Left hindlimb (tissue), 1 donor: ENCODE measurements at places on chromosomes 11 and 22.

GRCh38 chr11:1921574-1922141 is 2.2 kb downstream of the TNNT3 start:
- peak; percentile 88 for DNase-seq

- DNase-seq = no peak
These were observed 8.6 kb downstream of the OR6M1 start for GRCh38 chr11:123797541-123797940.

GRCh38 chr22:27674261-27674923 is 127.2 kb downstream of the MN1 start:
- DNase-seq = no peak

- DNase-seq = no peak
These were observed 113.7 kb downstream of the ETS1 start for GRCh38 chr11:128473636-128474035.

GRCh38 chr11:19669511-19669910 is 43.1 kb upstream of the NAV2 start:
- no peak for DNase-seq

DNA sequence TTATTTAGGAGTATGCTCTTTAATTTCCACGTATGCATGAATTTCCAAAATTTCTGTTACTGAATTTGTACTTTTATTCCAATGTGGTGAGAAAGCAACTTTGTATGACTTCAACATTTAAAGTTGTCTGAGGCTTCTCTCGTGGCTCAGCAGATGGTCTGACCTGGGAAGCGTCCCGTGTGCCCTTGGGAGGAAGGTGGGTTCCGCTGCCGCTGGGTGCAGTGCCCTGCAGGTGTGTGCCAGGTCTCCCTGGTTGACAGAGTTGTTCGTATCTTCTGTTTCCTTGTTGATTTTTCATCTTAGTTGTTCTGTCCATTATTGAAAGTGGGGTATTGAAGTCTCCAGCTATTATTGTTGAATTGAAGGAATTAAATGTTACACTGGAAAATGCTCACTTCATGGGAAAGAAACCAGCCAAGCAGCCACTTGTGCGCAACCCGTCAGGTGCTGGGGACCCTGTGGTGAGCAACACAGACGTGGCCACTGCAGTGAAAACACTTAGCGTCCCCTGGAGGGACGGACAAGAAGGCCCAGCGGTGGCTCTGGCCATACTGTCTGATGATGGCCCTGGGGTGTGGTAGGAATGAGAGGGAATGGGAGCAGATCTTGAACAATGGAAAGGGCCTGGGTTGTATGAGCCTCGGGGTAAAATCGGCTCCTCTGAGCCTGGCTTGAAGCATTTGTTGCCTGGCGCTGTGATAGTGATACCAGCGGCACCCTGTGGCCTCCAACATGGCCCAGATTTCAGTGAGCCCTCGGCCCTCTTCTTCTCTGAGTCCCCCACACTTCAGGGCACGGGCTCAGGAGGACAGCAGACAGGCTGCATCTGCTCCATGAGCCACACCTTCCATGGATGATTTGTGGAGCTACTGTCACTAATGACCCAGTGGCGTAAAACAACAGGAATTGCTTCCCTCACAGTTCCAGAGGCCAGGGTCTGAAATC is 31.5 kb upstream of the KRTAP5-7 start:
- peak; percentile 7 for DNase-seq

DNA sequence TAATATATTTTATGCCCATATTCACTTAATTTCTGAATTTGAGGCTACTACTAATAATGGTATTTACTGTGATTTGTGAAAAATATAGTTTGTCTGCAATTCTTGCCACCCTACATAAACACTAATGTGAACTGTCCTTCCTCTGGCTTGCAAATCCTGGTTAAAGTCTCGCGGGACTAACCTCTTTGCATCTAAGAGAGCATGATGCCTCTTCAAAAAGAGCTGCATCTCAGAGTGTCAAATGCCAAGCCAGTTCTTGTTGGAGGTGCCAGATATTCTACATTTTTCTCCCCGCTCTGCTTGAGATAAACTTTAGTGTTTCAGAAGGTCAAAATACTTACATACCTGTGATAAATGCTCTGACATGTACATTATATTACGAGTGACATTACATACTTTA is 2.1 kb downstream of the ARHGAP42 start:
- DNase-seq = no peak

DNA sequence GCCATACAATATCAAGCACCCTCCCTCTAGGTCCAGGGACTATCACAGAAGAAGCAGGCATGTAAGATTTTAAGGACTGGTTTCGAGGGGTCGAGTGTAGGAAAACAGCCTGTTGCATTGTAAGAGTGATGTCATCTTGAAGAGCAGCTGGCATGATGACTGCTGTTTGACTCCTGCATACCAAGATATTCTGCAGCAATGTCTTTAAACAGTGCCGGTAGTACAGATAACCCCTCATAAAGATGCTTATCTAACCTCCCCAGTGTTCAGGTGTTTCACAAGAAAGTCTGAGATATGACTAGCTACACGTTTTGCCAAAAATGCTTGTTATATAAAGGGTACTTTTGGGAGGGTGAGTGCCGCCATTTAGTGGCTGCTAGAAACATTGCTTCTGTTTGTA is 12.0 kb downstream of the FAM111A start:
- DNase-seq = no peak

GRCh38 chr11:1691878-1692707 is 4.9 kb upstream of the KRTAP5-6 start:
- no peak for DNase-seq

DNA sequence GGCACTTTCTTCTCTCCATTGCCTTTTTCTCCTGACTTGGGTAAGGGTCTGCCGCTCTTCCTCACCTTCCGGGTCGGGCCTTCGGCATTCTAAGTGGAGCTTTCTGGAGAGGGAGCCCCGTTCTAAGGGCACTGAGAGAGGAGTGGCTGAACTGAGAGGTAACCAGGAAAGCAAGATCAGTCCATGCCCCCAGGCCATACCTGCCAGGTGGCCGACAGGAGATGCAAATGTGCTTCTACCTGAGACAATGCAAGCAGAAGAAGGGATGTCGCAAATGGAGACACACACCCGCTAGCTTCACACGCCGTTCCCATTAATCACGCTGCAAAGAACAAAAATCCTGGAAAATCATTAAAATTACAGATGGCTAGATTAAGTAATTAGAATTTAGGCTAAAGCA is 156.4 kb upstream of the TBCEL start:
- no peak for DNase-seq

DNA sequence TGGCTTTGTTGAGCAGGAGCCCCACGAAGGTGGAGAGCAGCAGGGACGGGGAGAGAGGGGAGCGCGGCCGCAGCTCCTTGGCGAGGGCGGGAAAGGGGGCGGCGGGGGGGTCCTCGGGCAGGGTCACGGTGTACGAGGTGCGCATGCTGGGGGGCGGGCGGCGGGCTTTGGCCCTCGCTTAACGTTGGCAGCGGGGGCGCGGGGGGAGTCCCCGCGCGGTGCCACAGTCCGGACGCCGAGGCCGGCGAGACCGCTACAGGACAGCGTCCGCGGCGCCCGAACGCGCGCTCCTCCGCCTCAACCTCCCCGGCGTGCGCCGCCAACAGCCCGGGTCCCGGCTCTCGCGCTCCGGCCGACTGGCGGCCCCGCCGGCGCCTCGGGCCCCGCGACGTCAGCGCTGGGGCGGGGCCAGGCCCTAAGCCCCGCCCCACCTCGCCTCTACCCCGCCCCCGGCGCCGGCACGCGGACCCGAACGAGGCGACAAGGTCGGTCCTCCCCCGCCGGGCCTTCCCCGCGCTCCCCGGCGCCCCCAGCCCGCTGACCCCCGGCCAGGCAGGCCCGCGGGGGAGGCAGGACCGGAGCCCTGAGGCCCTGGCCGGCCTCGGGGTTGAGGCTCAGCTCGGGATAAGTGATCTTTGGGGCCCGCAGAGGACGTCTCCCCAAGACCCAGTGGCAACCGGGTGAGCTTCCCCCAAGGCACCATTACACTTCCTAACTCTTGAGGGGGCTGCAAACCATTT is 17.5 kb downstream of the USP2 start:
- DNase-seq = no peak

GRCh38 chr11:67400942-67401494 is 640 bp downstream of the PPP1CA start:
- DNase-seq = no peak

GRCh38 chr11:95715777-95716241 is 73.8 kb downstream of the FAM76B start:
- DNase-seq = no peak

DNA sequence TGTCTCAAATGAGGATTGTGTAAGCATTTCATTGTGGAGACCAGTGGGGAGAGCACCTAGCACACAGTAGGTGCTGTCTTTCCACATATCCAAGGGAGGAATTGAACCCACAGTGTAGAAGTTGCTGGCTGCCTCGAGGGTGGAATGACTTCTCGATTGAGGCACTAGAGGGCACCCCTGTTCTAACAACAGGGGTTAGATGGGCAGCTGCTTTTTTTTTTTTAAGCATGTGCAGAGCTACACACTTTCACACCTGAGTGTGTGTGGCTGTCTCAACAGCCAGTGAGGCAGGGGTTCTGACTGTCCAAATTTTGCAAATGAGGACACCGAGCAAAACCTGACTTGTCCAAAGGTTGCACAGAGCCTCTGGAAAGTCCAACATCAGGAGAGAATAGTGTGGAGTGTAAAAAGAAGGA is 118.2 kb upstream of the CRYBB3 start:
- DNase-seq = no peak

DNA sequence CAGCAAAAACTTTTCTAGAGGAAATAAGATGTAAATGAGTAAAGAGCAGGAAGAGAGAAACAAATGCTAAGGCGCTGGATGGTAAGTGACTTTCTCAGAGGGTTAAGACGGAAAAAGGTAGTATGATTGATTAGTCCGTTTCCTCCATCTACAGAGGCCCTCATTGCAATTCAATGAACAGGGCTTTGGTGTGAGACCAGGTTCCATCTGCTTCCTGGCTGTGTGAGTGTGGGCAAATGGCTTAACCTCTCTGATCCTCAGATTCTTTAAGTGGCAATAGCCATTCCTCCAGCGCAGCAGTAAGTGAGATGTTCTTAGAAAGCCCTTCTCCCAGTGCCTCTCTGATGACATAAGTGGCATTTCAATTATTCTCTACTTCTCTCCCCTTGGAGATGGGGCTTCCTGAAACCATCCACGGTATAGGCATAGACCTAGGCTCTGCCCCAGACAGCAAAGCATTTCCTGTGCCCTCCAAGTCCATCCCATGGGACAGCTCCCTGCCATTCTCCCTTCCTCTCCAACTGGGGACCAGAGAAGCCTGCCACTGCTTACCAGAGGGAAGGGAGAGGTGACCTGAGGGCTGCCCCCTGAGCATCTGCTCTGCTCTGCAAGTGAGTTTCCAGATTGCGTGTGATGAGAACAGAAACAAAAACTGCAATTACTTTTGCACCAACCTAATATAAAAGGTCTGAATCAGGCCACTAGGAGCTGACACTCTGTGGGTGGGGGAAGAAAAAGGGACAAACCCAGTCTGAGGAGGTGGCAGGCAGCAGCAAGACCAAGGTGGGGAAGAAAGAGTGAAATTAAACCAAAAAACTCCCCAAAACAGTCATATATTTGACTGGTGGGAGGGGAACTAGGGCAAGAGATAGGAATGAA is 12.7 kb upstream of the CD44 start:
- DNase-seq = no peak

GRCh38 chr11:128214263-128214662 is 373.1 kb downstream of the ETS1 start:
- no peak for DNase-seq

GRCh38 chr11:93249459-93250220 is 51.8 kb upstream of the SLC36A4 start:
- DNase-seq = no peak

DNA sequence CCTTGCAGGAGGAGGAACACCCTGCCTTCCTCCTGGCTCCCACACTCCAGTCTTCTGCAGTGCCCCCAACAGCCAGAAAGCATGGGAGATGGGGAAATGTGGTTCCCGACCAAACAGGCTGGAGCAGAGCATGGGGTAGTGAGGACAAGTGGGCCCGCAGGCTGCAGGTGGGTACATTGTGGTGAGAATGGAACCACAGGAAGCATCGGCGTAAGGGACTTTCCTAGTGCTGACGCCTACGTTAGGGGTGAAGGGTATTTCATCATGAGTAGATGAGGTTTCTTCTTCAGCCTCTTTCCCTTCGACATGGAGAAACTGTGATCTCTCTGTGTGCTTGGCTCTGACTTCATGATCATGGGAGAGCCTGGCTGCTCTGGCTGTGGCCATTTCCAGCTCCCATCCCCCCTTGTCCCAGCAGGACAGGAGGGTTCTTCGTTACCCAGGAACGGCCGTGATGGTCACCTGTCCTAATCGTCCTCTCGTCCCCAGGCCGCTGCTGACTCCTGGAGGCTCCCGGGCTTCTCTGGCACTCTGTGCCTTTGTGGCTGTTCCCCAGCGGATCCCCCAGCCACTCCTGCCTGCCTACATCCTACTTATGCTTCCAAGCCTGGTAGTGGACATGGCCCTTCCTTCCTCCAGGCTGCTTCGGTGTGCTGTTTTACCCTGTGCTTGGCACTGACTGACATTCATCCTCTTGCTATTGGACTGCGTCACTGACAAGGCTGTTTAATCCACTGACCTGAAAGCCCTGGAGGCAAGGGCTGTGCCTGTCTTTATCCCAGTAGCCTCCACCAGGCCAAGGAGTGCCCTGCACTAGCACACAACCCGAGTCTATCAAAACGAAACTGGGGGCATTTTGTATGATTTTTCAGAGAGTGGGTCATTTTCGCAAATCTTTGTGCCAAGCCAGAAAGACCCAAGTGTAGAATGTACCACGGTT is 65.2 kb upstream of the CECR2 start:
- no peak for DNase-seq

- DNase-seq = no peak
These were observed 8.8 kb downstream of the TTC38 start for GRCh38 chr22:46276563-46276962.

- DNase-seq = no peak
These were observed 46.1 kb upstream of the JAM3 start for GRCh38 chr11:134022748-134023147.

DNA sequence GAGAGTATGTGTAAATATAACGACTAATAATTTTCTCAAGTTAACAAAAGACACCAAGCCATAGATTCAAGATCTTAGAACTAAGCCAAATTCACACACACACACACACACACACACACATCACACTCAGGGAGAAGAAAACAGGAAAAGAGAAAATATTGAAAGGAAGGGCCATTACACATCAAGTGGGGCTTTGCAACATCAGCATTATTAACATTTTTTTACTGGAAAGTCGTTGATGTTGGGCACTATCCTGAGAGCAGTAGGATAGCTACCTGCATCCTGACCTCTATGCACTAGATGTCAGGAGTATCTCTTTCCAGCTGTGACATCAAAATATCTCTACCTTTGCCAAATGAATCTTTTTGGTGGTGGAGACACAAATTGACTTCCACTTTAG is 8.9 kb downstream of the OR5D16 start:
- DNase-seq = no peak

DNA sequence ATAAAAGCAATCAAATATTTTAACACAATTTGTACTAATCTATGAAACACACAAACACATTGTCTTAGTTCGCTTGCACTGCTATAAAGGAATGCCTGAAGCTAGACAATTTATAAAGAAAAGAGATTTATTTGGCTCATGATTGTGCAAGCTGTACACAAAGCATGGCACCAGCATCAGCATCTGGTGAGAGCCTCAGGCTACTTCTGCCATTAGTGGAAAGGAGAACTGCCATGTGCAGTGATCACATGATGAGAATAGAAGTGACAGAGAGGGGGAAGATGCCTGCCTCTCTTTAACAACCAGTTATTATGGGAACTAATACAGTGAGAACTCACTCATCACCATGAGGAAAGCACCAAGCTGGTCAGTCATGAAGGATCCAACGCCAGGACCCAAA is 105.1 kb downstream of the GUCY1A2 start:
- DNase-seq = no peak

GRCh38 chr22:29459773-29460172 is 20.2 kb upstream of the NEFH start:
- no peak for DNase-seq
